ENCODE measurements at places on chromosomes 3 and 15. TPM values are rescaled to one million over a fixed set of nuclear protein-coding genes. Genes with fewer than 3 reads are reported as not detected.

CD80 gene
- total RNA-seq: not detected

MST1R gene
- 0.57 TPM for total RNA-seq

DUOXA2 gene
- not detected for total RNA-seq

SLC12A8 gene
- total RNA-seq: 4.4 TPM

GOLGA8T gene
- total RNA-seq: 0.32 TPM

FAM174B gene
- total RNA-seq: 11.2 TPM

GRCh38 chr15:69679623-69680228 is 227.1 kb downstream of the RPLP1 start:
- no peak for DNase-seq

DNA sequence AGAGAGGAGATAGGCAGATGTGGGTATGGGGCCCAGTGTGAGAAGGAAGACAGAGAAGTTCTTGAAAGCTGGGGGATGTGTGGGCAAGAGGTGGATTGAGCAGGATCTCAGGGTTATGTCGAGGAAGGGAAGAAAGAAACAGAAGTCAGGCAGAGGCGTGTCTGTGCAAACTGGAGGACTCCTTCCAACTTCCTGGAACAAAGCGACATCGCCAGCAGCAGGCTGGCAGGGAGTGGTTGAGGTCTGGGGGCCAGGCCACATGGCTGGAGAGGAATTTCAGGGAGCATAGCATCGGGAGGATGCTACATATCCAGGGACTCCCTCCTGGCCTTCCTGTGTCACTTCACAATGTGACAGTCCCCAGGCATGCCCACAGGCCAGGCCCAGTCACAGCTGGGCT is 42.9 kb upstream of the MYZAP start:
- no peak for DNase-seq

GRCh38 chr3:169891886-169892285 is 19.5 kb upstream of the SAMD7 start:
- DNase-seq: no peak

GRCh38 chr3:128426128-128426921 is 40.4 kb downstream of the DNAJB8 start:
- DNase-seq: no peak

GRCh38 chr3:146072824-146073223 is 88.2 kb downstream of the PLOD2 start:
- peak; percentile 32 for DNase-seq

GRCh38 chr3:151391720-151392119 is 7.2 kb upstream of the P2RY12 start:
- DNase-seq: no peak

- no peak for DNase-seq
These were observed 26.3 kb downstream of the SYNPR start for GRCh38 chr3:63304421-63304820.

DNA sequence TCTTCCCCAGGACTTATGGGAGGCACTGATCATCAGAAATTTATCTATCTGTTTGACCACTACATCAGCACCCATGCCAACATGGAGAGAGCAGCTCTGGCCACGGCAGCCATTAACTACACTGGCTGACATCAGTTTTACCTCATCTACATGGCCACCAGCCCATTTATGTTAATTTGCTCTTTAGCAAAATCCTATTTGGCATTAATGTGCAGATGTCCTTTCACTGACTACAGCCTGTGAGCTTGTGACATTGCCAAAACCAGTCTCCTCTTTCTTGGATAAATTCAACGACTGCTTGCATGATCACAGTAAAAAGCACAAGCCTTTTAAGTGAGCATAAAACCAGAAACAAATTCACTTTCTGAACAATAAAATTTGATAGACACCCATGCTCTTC is 47.5 kb downstream of the NR1I2 start:
- no peak for DNase-seq

DNA sequence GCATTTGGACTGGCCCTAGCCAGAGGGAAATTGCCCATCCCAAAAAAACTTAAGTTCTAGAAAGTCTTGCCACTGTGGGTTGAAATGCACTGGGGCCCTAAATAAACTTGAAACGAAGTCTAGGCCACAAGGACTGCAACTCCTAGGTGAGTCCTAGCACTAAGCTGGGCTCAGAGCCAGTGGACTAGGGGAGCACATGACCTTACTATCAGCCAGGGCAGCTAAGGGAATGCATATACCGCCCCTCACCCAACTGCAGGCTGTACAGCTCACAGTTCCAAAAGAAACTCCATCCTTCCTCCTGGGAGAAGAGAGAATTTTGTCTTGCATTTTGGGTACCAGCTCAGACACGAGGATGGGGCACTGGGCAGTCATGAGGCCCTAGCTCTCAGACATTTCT is 23.6 kb upstream of the TEX55 start:
- DNase-seq: no peak

GRCh38 chr3:40504636-40505430 is 1.0 kb upstream of the ZNF620 start:
- DNase-seq: peak; percentile 94

All from astrocyte (in vitro differentiated cells and primary cell).